Left forelimb (tissue), 1 donor: ENCODE measurements at places on chromosomes 2 and 18.

DNA sequence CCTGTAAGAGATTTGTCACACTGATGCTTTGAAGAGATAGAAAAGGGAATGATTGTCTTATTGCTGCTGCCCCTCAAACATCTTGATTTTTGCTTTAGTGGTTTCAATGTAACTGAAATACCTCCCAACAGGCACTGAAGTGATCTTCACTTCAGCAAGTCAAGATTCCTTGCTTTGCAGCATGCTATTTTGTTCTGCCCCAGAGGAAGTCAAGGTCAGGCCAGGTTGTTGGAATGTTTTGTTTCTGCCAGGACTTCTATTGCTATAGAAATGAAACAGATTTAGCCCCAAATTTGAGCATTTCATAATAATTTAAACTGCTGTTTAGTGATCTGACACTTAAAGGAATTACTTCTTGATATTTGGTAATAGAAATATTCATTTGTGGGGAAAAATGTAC lies 277.6 kb downstream of the ZNF804A start:
- DNase-seq: no peak

DNA sequence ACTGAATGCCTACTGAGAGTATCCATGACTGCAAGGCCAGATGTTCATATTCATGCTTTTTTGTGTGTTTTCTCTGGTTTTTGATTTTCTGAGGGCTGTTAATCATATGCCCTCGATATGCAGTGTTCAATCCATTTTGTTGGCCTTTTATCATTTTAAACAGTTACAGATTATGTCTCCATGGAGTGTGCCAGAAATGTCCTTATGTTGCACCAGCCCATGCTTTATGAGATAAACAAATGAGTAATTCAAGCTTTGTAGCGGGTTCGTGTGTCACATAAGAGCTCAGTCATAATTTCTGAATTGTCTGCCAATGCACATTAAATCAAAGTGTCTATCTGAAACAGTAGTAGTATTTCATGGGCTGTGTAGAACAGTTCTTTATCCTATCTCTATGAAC lies 583.0 kb downstream of the THSD7B start:
- DNase-seq: no peak

DNA sequence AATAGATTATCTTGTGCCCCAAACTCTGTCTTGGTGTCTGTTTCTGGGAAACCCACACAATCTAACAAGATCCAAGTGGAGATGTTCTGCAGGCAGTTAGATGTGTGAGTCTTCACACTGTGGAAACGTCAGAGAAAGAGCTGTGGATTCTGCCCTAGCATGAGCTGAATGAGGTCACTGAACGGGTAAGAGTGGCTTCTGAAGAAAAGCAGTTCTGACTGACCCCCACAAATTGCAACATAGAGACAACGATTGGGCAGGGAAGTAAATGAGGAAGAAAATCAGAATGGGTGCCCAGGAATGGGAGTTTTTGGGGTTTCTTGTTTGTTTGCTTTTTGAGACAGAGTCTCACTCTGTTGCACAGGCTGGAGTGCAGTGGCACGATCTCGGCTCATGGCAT lies 12.9 kb upstream of the RPL37A start:
- DNase-seq: no peak

- no peak for DNase-seq
Measured at GRCh38 chr2:36695746-36696415, 626 bp upstream of the VIT start.

DNA sequence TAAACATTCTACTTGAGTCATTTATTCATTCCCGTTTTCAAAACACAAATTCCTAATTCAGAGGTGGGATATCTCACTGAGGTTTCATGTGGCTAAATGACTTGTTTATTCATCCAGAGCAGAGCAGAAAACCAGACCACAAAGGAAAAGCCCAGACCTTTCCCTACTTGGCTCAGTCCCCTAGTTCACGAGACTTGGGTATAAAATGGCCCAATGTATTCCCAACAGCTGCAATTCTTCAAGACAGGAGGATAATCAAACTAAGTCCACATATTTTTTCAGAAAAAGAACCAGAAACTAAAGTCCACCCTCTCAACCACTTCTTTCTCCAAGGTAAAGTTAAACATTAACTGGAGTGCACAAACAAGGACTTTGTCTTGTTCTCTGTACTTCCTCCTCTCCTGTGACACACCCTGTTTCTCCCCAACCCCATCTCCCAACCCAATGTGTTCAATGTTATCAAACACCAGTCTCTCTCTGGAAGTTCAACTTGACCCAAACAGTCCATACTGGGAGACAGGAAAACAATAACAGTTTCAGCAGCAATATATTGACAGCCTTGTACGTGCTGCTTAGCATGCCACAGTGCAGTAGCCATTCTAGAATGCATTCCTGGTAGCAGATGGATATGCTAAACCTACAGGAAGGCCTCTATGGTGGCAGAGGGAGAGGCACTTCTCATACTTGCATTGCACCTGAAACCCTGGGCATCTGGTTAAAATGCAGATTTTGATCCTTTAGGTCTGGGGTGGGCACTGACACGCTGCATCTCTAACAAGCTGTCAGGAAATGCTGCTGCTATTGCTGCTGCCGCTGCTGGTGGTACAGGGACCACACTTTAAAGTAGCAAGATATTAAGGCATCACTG lies 110.7 kb downstream of the INO80D start:
- DNase-seq: no peak

DNA sequence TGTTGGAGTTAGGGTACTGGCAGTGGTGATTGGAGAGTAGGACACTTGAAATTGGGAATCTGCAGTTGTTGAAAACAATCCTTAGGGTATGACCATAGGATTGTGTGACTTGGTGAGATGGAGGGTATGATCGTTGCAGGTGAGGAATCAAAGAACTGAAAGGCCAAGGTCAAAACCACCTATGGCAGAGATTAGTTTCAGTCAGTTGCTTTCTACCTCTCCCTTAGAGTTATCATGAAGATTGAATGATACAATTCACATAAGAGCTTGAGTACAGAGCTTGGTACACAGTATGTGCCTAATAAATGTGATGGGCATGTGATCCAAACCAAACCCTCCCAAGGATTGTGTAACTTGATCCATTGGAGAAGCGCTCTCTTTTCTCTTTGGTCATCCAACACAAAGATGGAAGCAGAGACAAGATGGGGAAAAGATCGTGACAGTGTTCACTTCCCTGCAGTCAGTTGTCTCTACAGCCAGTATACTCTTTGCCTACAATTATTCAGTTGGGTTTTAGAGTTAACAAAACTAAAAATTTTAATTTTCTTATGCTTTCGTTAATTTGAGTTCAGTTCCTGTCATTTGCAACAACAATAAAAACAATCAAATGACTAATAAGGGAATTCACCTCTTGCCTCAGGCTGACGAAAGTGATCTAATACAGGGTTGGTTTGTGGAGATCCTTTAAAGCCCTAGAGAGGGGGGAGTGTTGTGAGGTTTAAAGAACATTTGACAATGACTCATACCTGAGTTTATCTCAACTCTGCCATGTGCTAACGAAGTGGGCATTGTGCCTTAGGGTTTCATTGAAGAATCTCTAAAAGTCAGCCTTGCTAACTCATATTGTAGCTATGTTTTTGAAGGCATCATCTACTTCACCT lies 14.8 kb upstream of the SMAD2 start:
- no peak for DNase-seq

DNA sequence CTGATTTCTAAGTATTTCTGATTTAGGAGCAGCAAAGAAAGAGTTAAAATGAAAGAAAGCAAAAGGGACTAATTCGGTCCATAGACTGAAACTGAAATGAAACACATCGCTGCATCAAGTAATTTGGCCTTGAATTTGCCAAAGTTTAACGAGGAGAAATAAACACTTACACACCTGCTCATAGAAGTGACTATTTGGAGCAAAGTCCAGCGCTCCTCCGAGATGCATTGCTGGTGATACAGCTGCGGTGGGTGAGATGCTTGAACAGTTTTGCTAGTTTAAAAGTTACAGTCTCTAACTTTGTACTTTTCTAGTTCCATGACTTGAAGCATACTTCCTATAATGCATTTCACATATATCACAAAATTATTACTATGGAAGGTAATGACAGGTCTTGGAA lies 18.3 kb downstream of the GALR1 start:
- no peak for DNase-seq

DNA sequence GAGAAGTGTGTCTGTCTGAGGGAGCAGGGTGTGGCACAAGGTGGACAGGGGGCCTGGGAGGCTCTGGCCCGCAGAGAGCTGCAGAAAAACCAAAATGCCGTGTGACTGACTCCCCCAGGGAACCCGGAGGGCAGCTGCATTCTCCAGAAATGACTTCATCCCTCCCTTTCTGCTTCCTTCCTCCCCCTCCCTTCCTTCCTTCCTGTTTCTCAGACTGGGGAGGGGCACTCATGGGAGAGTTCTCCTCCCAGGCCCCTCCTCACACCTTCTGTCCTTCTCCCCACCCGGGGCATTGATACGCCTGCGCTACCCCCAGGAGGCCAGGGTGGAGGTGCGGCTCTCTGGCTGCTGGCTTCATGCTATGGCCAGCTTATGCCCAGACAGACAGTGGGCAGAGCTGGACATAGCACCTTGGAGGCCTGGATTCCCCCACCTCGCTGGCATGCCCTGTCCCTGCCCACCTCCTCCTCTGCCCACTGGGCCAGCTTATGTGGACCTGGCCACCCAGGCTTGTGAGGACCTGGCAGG lies 8.2 kb upstream of the GPR17 start:
- DNase-seq: no peak

- no peak for DNase-seq
Measured at GRCh38 chr2:231193216-231193615, 5.2 kb upstream of the ARMC9 start.

GRCh38 chr18:54228364-54228763 lies 3.9 kb upstream of the MBD2 start:
- DNase-seq: no peak

DNA sequence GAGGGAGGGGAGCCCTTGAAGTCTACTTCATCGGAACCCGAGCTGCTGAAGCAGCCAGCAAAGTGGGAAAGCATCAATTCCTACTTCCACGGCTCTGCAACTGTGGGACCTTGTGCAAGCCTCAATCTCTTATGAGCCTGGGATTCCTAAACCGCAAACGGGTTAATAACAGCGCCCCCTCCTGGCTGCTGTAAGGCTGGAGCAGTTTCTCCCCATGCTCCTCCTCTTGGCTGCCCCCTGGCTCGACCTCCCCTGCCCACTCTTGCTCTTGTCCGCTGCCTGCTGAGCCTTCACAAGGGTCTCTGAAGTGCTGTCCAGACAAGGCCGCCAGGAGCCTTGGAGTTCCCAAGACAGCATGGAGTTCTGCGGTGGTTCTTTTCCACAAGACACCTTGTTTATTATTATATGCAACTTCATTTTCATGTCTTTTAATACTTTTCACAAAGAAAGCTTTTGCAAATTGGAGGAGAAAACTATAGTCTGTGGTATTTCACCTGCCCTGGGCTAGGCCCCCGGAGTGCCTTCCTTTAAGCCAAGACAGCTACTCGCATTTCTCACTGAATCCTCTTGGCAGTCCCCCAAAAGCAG lies 157.2 kb downstream of the DDX1 start:
- DNase-seq: peak; percentile 15

GRCh38 chr18:33052886-33053285 lies 280.1 kb upstream of the KLHL14 start:
- no peak for DNase-seq

- DNase-seq: no peak
Measured at GRCh38 chr2:236819275-236820002, 249.8 kb downstream of the ACKR3 start.

DNA sequence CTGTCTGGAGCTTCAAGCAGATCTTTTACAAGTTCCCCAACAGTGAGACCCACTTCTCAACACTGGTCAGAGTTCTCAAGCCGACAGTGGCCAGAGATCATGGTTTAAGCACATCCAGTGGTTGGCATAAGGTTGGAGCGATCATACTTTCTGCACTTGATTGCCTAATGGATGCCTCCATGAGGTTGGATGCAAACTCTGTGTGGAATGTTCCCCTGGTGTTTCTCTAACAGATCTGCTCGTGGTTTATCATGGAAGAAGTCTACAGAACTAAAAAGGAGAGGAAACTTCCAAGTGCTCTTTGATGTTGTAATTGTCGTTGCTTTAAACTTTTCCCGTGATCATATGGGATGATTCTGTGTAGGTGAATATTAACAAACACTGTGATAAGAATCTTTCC lies 60.7 kb downstream of the SH3RF3 start:
- no peak for DNase-seq
